ENCODE measurements at places on chromosomes 2 and 18. TPM values are rescaled to one million over a fixed set of nuclear protein-coding genes. Genes with fewer than 3 reads are reported as not detected.

DNA sequence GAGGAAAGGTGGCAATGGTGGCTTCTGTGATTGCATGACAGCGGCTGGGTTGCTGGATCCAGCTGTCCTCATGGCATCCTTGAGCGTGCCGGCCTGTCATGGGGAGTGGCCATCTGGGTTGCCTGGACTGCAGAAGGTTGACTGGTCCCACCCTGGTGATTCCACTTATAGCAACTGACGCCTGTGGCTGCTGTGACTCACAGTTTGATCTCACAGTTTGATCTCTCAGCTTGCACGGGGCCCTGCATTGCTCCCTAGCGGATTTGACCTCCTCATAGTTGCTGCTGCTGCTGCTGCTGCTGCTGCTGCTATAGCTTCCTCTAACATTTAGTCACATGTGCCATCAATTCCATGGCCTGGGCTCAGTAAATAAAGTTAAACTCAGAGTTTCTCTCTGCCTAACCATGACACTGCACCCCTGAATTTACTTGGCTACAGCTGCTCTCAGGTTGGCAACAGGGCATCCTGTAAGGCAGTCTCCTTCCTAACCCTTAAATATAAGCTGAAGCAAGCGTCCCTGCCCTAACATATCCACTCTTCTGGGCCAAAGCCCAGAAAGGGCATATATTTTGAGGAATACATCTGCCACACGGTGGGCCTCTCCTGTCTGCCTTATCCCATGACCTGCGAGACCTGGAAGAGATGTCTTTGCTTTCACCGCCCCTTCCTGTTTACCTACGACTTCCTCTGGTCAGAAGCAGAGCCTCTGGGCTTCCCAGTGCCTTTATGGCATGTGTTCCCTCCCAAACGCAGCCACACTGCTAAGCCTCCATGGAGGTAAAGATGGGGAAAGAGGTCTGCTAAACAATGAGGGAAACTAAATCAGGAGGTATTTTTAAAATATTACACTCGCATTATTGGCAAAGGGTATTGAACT is 37.8 kb upstream of the CCDC150 start:
- DNase-seq = no peak

DNA sequence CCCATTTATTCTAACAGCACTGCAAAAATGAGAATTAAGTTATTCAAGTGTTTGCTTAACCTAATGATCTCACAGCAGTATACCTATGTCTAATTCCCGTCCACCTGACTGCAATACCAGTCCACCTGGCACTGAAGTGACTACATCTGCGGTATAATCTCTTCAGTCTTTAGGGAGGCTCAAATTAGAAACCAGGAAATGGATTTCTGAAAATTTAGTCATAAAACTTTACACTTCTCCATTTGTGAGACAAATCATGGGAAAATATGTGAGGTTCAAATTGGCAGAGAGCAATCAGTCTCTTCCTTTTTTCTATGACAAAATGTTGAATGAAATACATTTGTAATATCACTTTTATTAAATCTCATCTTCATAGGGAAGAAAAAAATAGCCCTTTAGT is 33.0 kb downstream of the FTCDNL1 start:
- no peak for DNase-seq

GRCh38 chr2:174585146-174585545 is 12.5 kb downstream of the WIPF1 start:
- DNase-seq = no peak

- no peak for DNase-seq
These were observed 372.6 kb upstream of the POU3F3 start for GRCh38 chr2:104481341-104481740.

- no peak for DNase-seq
These were observed 8.7 kb downstream of the CHMP1B start for GRCh38 chr18:11859903-11860407.

- DNase-seq = no peak
These were observed 157.4 kb upstream of the DNMT3A start for GRCh38 chr2:25499157-25499556.

DNA sequence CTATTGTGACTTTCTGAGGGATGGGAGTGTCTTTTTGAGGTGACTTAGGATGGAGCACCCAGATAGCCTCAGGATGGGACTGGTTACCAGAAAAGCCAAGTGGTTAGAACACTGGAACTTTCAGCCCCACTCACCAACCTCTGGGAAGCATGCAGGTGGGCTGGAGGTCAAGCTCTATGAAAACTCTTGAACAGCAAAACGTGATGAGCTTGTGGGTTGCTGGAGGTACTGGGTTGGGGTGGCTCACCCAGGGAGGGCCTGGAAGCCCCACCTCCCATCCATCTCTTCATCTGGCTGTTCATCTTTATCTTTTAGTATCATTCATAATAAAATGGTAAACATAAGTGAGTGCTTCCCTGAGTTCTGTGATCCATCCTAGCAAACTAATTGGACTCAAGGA is 216.4 kb downstream of the SPP2 start:
- no peak for DNase-seq

GRCh38 chr2:186170693-186171092 is 315.4 kb upstream of the ZC3H15 start:
- DNase-seq = no peak

DNA sequence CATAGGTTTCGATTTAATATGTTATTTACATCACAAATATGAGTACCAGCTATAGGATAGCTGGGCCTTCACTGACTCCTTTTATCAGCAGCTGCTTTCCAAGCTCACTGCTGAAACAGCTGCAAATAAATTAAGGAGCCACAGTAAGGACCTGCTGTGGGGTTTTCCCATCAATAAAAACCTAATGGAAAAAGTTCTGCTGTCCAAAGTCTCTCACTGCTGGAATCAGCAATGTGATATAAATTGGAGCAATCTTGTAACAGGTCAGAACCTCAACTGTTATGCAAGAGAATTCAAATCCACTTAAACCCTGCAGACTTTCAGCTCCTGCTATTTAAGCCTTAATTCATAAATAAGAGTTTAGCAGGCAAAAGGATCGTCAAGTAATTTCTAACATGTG is 61.3 kb downstream of the NEB start:
- DNase-seq = no peak

LYPD1 gene
- 7.1 TPM for total RNA-seq

Measured in progenitor cell of endocrine pancreas (in vitro differentiated cells).